ENCODE measurements at places on chromosomes 3 and 15.

GRCh38 chr3:25153561-25153960 is 274.5 kb upstream of the RARB start:
- no peak for DNase-seq

- no peak for DNase-seq
These were observed 516.9 kb upstream of the TBL1XR1 start for GRCh38 chr3:177713928-177714900.

DNA sequence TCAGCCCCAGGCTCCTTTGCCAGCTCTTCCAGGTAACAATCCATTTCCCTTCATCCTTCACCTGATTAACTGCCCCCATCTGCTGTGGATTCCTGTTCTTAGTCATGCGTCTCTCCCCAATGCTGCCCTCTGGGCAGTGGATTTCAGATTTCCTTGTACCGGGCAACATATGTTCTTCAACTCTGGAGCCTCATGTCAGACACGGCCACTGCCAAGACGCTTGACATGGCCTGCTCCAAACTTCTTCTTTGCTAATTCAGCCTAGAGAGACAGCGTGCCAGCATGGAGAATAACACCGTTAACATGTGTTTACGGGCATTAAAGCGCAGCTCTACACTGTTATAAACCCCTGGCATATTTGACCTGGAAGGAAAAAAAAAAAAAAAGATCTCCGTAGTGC is 1035.1 kb upstream of the NR2F2 start:
- DNase-seq = no peak

- DNase-seq = no peak
These were observed 205.9 kb downstream of the P3H2 start for GRCh38 chr3:189914799-189915198.

DNA sequence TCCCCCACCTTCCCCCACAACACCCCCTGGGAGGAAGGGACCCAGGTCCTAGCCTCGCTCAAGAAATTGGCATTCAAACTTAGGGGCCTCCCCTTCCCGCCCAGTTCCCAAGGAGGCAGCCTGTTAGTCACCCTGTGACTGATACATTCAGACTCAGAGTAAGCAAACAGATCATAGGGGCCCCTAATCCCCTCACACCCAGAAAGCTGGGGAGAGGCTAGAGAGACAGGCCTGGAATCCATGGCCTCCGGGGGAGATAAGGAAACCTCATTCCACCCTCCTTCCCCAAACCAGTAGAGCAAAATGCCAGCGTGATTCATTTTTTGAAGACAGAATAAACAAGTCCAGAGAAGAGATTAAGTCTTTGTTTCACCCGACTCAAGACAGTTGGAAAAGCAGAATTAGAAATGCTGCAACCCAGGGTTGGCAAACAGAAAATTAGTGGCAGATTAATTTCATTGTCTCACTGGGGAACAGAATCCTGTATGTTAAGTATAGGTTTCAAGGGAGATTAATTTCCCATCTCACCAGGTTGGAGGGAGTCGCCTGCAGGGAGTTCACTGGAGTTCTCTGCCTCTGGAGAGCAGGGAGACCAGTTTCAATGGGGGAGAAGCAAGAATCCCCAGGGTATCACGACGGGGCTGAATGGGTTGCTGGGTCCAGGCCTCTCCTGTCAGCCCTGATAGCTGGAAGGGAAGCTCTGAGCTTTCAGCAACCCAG is 268.3 kb downstream of the UACA start:
- DNase-seq = no peak

DNA sequence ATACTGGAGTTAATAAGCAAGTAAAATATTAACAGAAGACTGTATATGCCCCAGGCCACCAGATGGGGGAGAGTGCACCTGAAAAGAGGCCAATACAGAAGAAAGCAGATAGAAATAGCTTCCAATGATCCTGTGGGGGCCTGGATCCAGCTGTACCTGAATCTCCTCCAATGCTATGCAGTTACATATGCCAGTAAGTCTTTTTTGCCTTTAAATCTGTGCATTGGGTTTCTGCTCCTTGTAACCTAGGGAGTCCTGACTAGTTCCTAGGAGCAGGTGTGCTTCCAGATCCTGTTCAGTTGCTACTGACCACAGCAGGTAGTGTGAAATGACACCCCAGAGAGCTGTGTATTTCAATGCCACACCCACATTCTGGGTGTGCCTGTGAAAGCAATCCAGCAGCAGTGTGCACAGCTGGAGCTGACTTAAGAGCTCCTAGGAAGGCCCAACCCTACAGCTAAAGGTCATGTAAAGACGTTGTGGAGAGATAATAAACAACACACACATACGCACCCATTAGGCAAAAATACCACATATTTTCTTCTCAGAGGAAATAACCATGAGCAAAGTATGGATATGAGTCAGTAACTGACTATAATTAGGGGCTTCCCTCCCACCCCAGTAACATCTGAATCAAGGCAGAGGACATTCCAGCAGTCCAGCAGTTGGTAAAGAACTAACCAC is 62.2 kb upstream of the AKAP13 start:
- DNase-seq = peak; percentile 71

DNA sequence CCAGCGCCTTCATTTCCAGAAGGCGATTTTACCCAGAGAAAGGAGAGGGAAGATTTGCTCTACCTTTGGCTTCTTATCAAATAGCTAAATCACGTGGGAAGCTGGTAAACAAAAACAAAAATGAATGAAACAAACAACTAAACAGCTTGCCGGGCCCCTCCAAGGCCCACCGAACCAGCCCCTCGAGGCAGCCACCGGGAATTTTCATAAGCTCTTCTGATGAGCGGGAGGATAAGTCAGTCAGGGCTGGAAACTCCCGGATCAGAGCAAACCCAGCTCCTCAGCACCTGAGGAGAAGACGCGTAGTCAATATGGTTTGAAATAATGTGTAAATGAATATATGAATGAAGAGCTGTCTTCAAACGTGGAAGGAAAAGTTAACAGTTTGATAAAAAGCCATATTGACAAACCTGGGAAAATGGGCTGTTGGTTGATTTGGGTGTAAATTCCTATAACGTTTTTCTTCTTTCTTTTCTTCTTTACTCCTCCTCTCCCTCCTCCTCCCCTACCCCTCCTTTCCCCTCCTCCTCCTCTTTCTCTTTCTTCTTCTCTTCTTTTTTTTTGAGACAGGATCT is 10.7 kb downstream of the RPLP1 start:
- DNase-seq = no peak

DNA sequence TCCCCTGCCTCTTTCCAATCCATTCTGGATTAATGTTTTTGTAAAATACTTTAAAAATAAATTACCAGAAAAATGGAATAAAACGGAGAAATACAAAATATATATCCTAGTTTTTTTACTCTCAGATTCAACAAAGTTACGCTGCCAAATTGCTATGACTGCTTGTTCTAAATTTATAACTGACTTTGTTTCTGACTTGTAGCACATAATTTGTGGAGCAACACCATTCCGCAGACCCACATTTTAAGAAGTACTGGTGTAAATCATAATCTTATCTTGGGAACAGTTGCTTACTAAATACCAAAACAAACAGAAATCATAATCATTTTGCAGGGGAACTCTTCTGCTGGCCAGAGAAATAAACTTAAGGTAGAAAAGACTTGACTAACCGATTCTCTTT is 339.4 kb upstream of the CBLB start:
- no peak for DNase-seq

DNA sequence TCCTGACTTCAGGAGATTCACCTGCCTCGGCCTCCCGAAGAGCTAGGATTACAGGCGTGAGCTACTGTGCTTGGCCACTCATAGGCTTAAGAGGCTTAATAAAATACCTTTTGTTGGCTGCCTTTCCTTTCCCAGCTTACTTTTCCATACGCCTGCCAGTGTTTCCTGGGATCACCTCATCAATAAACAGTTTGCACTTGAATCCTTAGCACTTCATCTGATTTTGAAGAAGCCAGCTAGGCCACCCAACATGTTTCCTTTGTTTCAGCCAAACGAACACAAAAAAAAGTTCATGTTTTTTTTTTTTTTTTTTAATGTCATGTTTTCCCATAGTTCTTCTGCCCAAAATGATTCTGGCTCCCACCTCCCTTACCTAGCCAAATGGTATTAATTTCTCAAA is 92.3 kb downstream of the RAP2B start:
- DNase-seq = no peak

DNA sequence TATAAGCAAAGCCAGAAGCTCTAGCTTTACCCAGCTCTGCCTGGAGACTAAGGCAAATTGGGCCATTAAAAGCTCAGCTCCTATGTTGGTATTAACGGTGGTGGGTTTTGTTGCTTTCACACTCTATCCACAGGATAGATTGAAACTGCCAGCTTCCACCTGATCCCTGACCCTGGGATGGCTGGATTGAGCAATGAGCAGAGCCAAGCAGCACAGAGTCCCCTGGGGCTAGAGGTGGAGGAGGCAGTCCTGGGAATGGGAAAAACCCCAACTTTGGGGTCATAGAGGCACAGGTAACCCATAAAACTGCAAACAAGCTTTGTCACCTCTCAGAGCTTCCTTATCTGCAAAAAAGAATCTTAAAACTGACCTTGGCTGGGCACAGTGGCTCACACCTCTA is 6.6 kb downstream of the RHO start:
- no peak for DNase-seq

DNA sequence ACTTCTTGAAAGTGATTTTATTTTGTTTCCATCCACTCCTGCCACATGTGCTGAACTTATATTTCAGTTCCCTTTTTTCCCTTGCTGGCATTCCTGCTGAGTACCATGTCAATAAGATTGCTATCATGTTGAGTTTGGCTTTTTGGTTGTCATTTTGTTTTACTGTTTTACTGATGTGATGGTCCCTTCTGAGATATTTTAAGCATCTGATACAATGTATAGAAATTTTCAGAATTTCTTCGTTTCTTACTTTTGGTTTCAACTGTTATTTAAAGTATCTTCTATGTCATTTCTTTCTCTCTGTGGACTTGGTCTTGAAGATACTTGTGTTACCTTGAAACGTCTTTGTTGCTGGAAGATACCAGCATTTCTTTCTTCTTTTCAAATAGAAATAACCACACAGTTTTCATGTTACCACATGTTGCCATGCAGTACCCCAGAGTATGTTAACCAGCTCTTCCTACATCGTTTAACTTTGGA is 14.1 kb downstream of the SIDT1 start:
- peak; percentile 45 for DNase-seq

- DNase-seq = no peak
These were observed 48.8 kb downstream of the UBP1 start for GRCh38 chr3:33391255-33391995.

DNA sequence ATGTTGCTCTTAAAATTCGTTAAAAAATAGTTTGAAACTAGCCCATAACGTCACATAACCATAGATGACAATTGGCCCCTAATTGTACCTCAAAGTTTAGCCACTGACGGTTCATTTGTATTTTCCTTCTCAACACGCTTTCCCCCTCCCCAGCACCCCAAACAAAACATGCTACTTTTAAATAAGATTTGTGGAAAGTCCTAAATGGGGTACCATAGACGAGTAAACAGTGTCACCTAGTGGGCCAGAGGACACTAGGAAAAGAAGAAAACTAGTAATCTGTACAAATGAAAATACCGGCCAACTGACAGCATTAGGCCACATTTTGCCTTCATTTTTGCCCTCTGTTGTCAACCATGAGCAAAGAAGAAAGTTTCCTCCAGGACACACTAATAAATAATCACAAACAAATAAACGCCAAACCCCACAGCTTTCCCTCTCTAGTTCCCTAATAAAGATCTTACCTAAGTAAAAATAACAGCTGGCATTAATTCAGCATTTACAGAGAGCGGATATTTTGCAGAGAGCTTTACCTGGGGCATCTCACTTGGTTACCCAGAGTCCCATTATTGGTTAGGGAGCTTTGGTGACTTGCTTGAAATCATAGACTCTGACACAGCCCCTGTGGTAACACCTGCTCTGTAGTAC is 175.1 kb upstream of the ATP11B start:
- DNase-seq = no peak

DNA sequence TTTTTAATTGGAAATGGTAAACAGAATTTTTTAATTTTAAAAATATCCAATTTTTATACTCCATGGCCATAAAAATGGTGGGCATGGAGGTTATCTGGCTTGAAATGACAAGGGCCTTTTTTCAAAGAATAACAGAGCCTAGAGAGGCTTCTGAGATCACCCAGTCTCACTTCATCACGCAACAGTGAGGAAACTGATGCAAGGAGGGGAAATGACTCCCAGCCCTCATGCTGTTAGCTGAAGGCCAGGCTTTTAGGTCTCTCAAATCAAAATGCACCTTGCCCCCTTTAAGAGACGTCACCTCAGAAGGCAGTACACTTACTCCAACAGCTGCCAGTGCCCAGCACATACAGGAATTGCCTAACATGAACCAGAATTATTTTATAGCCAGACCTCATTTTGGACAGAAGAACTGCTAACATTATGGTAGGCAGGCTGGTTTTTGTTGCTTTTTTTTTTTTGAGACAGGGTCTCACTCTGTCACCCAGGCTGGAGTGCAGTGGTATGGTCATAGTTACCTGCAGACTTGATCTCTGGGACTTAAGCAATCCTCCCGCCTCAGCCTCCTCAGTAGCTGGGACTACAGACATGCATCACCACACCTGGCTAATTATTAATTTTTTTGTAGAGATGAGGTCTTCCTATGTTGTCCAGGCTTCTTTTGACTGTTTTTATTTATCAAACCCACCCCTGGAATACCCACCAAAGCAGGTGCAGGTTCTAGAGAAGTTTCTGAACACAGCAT is 9.1 kb downstream of the RAB43 start:
- DNase-seq = no peak

DNA sequence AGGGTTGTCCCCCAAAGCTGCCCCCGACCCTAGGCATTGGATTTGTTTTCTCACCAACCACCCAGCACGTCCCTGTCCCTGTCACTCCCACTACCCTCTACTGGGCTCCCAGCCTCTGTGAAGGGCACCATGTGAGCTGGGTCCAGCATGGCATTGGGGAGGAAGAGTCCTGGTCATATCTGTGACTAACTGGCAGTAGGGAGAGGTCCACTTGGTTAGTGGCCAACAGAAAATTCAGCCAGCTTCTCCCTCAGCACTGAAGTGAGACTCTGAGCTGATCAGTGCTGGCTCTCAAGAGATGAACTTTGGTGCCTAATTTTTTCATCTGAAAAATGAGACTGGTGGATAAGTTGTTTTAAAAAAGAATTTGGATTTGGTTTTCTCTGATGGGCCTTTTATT is 11.3 kb upstream of the KIF23 start:
- no peak for DNase-seq

- DNase-seq = no peak
These were observed 65.0 kb downstream of the AQR start for GRCh38 chr15:34904527-34904926.

DNA sequence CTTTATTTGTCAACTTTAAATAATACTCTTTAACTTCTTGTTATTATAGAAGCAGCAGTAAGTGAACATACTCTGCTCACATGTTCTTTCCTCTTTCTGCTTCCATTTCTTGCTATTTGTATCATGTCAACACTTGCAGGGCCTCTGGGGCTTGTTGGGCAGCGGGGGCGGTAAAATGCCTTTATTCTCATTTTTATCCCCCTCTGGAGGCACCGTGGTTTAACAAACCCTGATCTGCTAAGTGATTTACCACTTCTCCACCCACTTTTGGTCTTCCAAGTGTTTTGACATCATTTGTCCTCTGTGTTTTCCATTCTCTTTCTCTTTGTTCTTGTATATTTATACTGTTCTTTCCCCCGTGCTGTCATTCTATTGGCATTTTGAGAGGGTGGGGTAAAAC is 33.9 kb downstream of the SCN10A start:
- no peak for DNase-seq

- no peak for DNase-seq
These were observed 59.5 kb upstream of the MCF2L2 start for GRCh38 chr3:183487896-183488295.

All from GM13976 (cell line).